Calu3 (cell line): ENCODE measurements at places on chromosomes 1 and 21.

- no peak for DNase-seq
Observed at GRCh38 chr1:218467101-218468072, 122.3 kb downstream of the TGFB2 start.

DNA sequence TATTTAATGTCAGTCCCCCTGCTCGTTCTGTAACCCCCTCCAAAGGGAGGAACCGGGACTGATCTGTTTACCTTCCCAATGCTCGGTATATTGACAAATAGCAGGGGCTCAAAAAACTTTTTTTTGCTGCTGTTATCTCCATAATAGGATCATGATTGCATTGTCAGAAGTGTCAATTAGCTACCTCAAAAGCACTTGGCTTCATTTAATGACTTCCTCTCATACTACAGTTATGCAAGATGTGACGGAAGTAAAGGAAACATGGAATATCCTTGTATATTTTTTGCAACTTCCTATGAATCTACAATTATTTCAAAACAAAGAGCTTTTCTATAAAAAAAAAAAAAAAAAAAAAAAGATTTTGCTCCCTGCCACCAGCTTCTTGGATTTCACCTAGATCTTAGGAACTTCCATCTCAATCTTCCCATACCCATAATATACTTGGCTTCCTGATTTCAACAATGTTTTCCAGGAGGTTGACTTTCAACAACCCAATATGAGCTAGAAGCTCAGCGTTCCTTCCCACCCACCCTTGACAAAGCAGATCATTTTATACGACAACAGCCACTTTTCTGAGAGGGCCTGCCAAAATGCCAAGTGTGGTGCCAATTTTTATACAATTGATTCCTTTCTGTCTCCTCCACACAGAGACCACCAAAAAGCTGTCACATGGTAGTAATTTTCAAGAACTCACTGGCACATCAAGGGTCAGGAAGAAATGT is 71.7 kb downstream of the SETD4 start:
- DNase-seq, result no peak

- no peak for DNase-seq
Observed at GRCh38 chr1:219090607-219091006, 83.1 kb upstream of the LYPLAL1 start.

- no peak for DNase-seq
Observed at GRCh38 chr1:88877382-88877825, 14.0 kb downstream of the GTF2B start.

DNA sequence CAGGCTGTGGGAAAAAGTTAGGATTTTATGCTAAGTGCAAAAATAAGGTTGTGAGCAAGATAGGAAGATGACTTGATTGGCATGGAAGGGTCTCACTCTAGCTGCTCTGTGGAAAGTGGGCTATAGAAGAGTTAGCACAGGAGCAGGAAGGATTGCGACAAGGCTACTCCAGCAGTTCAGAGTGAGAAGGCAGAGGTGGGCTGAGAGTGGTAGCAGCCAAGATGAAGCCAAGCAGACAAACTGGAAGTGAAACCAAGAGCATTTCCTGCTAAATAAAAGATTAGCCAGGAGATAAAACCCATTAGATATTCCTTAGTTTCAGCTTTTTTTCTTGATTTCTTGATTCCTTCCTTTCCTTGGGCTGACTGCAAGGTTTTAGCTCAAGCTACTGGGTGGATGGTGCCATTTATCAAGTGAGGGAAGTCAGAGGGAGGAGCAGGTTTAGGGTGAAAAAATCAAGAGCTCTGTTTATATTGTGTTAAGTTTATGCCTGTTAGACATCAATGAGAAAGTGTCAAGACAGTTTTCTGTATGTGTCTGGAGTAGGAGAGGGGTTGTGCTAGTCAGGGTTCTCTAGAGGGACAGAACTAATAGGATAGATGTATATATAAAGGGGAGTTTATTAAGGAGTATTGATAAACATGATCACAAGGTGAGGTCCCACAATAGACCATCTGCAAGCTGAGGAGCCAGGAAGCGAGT is 33.1 kb upstream of the ZNF644 start:
- DNase-seq, result no peak

DNA sequence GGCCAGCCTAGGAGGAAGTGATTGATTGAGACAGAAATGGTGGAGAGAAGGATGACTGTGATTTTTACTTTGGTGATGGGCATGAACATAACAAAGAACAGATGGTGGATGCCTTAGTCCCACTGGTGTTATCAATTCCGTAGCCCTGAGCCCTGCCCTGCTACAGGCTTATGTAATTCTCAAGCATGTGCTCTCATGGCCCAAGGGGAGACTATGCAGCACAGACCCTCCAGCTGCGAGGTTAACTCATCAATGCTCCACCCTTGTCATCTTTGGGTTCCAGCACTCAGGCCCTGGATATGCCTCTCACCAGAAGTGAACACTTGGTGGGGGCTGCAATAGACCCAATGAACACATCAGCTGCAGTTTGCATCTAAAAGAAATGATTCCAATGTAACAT is 62.7 kb upstream of the LRRC8D start:
- DNase-seq, result no peak

DNA sequence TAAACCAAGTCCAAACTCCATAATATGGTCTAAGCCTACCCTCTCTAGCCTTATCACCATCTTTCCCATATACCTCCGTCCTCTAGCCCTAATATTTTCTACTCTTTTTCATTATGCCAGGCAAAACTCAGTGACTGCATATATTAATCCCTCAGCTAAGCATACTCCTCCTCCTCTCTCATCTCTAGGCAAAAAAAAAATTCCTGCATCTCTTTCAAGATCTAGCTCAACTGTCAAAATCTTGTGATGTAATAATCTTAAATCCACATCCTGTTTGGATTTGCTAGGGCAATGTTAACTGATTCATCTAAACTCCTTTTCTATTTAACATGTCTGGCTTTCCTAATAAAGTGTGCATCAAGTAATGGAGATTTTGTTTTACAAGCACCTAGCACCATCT is 20.4 kb downstream of the PRPF38A start:
- DNase-seq, result no peak

DNA sequence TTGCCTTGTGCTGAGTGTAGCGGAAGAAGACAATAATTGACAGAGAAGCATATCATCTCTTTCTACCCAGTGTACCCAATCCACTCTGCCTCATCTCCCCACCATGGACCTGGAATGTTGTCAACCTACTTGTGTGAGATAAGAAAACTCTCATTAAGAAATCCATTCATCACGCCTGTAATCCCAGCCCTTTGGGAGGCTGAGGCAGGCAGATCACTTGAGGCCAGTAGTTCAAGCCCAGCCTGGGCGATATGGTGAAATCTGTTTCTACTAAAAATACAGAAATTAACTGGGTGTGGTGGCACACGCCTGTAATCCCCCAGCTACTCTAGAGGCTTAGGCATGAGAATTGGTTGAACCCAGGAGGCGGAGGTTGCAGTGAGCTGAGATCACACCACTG is 209.6 kb downstream of the PBX1 start:
- DNase-seq, result no peak

DNA sequence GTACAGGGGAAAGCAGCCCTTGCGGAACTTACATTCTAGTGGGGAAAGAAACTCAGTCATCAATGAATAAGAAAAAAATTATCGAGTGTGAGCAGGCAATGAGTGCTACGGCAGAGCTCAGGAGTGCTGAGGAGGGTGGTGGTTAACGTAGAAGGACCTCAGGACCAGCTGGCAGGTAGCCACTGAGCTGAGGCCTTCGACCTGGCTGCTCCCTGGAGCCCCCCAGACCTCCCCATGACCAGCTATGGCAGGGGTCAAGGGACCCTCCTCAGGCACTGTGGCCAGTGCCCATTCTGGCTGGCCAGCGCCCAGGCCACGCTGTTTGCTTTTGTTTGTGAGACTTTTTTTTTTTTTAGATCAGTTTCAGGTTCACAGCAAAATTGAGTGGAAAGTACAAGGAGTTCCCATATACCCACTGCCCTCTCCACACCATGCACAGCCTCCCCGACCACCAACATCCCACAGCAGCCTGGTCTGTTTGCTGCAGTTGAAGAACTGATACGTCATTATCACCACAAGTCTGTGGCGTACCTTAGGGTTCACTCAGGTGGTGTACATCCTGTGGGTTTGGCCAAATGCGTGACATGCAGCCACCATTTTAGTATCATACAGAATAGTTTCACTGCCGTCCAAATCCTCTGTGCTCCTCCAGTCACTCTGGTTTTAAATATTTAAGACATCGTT is 11.8 kb upstream of the TTC22 start:
- no peak for DNase-seq

DNA sequence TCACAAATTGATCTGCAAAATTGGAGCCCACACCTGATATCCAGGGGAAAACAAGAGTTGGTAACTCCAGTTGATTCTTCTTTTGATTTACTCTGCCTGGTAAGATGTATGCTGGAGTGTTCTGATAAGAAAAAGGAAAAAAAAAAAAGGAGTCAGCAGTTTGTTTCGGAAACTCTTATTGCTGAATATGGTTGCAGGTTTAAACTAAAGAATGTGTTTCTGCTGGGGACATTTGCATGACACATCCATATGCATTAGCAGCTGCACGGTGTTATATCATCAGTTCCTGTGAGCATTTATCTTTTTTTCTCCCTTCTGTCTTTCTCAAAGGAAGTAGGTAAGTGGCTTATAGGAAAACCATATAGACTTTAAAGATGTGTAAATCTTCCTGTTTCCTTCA is 418.5 kb upstream of the ESRRG start:
- DNase-seq, result no peak

DNA sequence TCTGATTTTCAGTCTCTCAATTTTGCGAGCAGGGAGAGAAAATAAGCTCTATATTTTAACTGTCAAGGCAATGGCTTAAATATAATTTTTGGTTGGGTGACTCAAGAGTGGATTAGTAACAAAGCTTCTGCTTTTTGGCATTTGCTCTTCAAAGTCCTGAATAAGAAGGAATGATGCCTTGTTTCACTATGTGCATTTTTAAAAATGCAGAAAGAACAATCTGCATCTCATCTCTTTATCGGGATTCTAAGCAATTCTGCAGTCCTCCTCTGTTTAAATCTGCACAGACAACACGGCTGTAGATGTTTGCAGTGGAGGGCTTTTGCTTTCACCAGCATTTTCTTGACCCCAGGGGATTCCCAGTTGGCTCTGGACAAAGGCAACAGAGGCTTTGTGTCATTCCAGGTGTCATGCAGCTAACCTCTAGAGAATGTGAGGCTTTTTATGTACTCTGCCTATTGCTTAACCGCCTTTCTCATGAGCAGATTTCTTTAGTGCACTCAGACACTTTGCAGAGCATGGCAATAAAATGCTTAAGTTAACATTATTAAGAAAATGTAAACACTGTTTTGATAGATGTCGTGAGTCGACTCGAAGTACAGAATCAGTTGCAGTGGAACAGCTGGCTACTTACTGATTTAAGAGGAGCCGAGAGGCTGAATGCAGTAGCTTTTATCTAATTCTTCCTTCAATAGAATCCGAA is 783.2 kb upstream of the NEGR1 start:
- no peak for DNase-seq

- DNase-seq, result no peak
Observed at GRCh38 chr1:115781851-115782250, 13.3 kb upstream of the CASQ2 start.

DNA sequence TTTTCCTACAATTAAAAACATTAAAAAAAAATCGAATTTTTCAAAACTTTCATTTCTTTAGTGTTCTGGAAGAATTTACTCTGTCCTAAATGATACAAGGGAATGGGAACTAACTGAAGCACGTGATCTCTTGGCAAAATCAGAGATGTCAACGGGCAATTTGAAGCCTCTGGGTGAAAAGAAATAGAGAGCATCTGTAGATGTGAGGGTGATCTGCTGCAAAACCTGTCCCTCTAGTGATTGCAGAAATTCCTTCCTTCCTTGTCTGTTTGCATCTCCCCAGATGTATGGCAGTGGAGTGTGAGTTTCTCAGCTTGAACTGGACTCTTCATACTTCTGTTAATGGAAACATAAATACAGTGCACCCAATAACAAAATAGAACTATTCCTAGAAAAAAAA is 100.5 kb upstream of the S1PR1 start:
- no peak for DNase-seq

- DNase-seq, result no peak
Observed at GRCh38 chr1:16158025-16158424, 2.2 kb upstream of the EPHA2 start.

- DNase-seq, result no peak
Observed at GRCh38 chr1:226668173-226668560, 70.9 kb downstream of the ITPKB start.

DNA sequence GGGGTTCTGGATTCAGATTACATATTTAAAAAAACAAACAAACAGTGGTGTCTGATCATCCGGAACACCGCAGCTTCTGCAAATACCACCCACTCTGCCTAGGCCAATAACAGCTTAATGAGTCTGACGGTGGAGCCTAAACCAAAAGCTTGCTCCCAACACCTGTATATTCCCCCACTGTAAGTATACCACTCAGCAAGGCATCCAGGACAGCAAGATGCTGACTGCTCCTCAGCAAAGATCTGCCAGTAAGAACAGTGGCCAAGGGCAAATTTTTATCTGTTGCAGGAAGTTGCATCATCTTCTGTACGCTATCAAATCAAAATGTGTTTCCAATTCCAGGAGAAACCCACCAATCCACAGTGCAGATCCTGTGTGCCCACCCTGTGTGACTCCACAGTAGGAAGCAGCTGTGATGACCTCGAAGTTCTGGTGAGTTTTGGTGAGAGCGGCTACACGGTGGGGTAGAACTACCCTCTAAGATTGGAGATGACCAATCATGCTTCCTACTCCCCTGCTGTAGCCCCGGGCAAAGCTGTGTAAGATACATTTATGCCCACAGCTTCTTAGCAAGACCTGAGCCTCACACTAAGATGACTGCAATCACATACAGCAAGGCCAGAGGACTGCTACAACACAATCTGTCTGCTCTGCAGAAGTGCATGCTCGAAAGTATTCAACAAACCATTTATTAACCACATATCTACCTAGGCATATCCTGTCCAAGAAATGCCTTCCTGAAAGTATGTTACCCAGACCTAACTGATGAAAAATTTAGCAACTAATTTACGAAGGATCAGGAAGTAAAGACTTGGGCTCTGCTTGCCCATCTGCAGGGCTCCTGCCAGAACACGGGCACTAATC is 30.5 kb downstream of the SIPA1L2 start:
- DNase-seq, result no peak

GRCh38 chr1:236501093-236501492 is 22.7 kb upstream of the LGALS8 start:
- DNase-seq, result no peak

DNA sequence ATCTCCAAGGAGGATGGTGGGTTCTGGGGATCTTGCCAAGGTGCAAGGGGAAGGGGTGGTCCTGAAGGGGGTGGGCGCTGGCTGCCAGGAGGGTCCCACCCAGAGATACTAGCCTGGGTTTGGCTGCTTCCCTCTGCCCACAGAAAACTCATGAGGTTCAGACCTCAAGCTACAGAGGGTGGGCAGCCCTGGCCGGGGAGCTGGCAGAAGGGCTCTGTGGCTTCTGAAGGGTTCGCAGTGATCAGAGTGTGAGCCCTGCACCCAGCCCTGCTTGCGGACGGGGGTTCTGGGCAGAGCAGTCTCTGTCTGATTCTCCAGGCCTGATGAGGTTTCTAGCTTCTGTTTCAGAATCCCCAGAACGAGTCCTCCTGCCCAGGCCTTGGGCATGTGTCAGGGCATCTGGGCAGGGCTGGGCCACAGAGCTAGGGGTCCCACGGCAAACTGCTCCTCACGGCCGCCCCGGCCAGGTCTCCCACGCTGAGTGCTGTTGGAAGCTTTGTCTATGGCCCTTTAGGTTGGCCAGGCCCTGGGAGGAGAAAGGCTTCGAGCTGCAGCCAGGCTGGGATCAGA is 635 bp upstream of the MMEL1 start:
- no peak for DNase-seq
